ENCODE measurements at places on chromosomes 1 and 21. TPM values are rescaled to one million over a fixed set of nuclear protein-coding genes. Genes with fewer than 3 reads are reported as not detected.

Gene COL9A2
- total RNA-seq: 7.0 TPM

Gene CELA2A
- not detected for total RNA-seq

Gene GJA5
- not detected for total RNA-seq

Gene RHEX
- not detected for total RNA-seq

Gene EPHA10
- not detected for total RNA-seq
